ENCODE measurements at places on chromosomes 5 and 9. TPM values are rescaled to one million over a fixed set of nuclear protein-coding genes. Genes with fewer than 3 reads are reported as not detected.

- no peaks in the 10 kb centered on the region for H3K4me1 ChIP-seq
- H3K27me3 ChIP-seq, result no peaks in the 10 kb centered on the region
- no peak overlapping the region for H3K4me3 ChIP-seq
- H3K27ac ChIP-seq, result no peak overlapping the region
Observed at GRCh38 chr9:79006546-79006945, 565.2 kb upstream of the TLE4 start.

GRCh38 chr5:141597394-141597793 is 21.4 kb downstream of the DIAPH1 start:
- peaks cover 4% of the 10 kb centered on the region for H3K4me1 ChIP-seq
- no peaks in the 10 kb centered on the region for H3K27me3 ChIP-seq
- H3K36me3 ChIP-seq, result peaks cover 1% of the 10 kb centered on the region
- DNase-seq, result no peak
- no peak overlapping the region for H3K4me3 ChIP-seq

Gene NPM1
- total RNA-seq, result 1,453 TPM

DNA sequence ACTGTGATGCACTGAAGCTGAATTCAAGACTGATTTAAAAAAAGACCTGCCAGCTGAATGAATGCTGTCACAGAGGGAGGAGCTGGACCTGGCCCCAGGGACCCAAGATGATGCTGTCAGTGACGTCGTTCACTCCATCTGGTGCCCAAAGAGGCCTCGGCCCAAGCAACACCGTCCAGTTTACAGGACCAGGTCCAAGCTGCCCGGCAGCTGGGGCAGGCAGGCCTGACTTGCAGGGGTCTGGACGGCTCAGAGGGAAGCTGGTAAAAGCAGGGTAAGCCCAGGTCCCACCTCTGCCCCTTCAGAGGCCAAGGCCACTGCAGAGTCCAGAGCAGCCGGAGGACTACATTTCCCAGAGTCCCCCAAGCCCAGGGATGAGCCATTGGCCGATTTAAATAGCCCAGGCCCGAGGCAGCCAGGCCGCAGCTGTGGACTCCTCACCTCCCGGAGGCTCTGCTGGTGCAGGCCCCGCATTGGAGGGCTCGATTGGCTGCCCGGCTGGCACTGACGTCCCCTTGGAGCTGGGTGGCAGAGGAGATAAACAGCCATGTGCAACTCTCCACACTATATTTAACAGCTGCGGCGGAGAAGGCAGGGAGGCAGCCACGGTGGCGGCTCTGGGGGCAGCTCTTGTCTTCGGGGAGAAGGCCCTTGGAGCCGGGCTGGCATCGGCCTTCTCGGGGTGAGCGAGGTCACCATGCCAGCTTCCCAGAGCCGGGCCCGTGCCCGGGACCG is at the start of gene PLPP7:
TSS of gene PLPP7 (plus strand) at position 423 of the 735 bp plus-strand sequence. CDS start at position 698, 275 bp downstream.
- no peak within 1 kb of the TSS for H3K4me3 ChIP-seq
- H3K4me1 ChIP-seq, result peaks cover 1% of the 10 kb centered on the region
- peaks cover 3% of the 10 kb centered on the region for H3K27me3 ChIP-seq
- DNase-seq, result no peak
- H3K27ac ChIP-seq, result no peak within 1 kb of the TSS

DNA sequence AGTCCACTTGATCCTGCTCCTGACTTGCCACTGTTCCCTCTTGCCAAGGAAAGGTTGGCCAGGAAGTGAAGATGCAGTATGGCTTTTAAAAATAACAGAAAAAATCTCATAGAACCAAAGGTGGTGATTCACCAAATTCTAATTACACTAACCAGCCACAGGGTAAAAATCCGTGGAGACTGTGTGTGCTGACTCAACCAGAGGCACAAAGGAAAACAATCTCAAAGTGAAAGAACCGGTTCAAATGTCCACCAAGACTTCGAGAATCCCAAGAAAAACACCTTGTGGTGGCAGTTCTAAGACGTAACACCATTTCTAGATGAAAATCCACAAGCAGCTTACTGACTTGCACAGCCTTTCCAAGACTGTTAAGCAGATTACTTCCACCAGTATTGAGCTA is 279.1 kb downstream of the TLE1 start:
- H3K36me3 ChIP-seq, result peaks cover 3% of the 10 kb centered on the region
- H3K4me3 ChIP-seq, result no peak overlapping the region
- no peaks in the 10 kb centered on the region for H3K27me3 ChIP-seq
- DNase-seq, result no peak
- no peak overlapping the region for H3K27ac ChIP-seq

Gene ELL2
- total RNA-seq, result 124 TPM

- peaks cover 36% of the 10 kb centered on the region for H3K27me3 ChIP-seq
- H3K27ac ChIP-seq, result peak within 1 kb of the TSS; percentile 93
- H3K4me3 ChIP-seq, result peak within 1 kb of the TSS; percentile 82
- DNase-seq, result peak; percentile 30
- no peaks in the 10 kb centered on the region for H3K36me3 ChIP-seq
- peaks cover 17% of the 10 kb centered on the region for H3K4me1 ChIP-seq
Observed at GRCh38 chr5:107670932-107671741, at the start of gene EFNA5. TSS of gene EFNA5 (minus strand) at chr5:107670937.

Gene TSLP
- total RNA-seq, result not detected

Gene RNF208
- 24.0 TPM for total RNA-seq

- H3K36me3 ChIP-seq, result no peaks in the 10 kb centered on the region
- H3K27me3 ChIP-seq, result no peaks in the 10 kb centered on the region
- no peak overlapping the region for H3K27ac ChIP-seq
- no peak overlapping the region for H3K4me3 ChIP-seq
- H3K4me1 ChIP-seq, result no peaks in the 10 kb centered on the region
- no peak for DNase-seq
Observed at GRCh38 chr5:44774279-44774880, 34.4 kb upstream of the MRPS30 start.

- H3K27ac ChIP-seq, result no peak overlapping the region
- DNase-seq, result no peak
- H3K36me3 ChIP-seq, result no peaks in the 10 kb centered on the region
- no peak overlapping the region for H3K4me3 ChIP-seq
Observed at GRCh38 chr9:23741351-23741750, 84.7 kb downstream of the ELAVL2 start.

DNA sequence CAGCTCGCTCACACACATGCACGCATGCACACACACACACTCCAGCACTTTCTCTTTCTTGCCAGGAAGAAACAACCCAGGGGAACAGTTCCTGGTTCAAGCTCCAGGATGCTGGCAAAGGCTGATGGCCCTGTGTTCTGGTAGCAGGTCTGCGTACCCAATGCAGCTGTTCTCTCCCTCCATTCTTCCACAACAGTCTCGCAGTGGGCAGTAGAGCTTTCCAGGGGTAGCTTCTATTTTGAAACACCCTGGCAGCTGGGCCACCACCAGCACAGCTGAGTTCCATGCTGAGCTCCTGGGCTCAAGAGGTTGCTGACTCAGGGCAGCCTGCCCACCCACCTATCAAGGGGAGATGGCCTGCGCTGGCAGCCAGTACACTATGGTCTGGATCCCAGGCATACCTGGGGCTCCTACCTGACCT is 4.7 kb downstream of the VDAC1 start:
- H3K4me1 ChIP-seq, result peaks cover 36% of the 10 kb centered on the region
- H3K27ac ChIP-seq, result no peak overlapping the region
- peaks cover 3% of the 10 kb centered on the region for H3K36me3 ChIP-seq
- DNase-seq, result no peak

GRCh38 chr5:64100203-64100602 is 65.4 kb upstream of the RNF180 start:
- DNase-seq, result no peak
- H3K27ac ChIP-seq, result no peak overlapping the region
- H3K4me1 ChIP-seq, result no peaks in the 10 kb centered on the region

GRCh38 chr5:146607659-146608332 is 91.8 kb upstream of the GPR151 start:
- H3K27ac ChIP-seq, result no peak overlapping the region
- H3K36me3 ChIP-seq, result no peaks in the 10 kb centered on the region
- no peak overlapping the region for H3K4me3 ChIP-seq
- peaks cover 3% of the 10 kb centered on the region for H3K4me1 ChIP-seq

DNA sequence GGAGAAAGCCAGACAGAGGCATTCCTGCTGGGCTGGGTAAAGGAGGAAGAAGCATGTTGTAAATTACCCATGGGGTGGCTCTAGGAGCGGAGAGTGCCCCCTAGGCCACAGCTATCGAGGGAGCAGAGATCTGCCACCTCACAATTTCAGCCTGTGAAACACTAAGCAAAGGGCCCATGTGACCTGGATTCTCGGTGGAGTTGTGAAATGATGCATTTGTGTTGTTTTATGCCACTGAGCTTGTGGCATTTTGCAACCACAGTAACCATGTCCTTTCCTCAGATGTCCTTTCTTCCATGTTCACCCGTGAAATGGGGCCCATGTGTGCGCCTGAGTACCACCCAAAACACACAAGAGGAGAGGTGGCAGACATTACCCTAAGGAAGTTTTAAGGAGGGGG is 159.3 kb downstream of the SYK start:
- H3K27ac ChIP-seq, result no peak overlapping the region
- DNase-seq, result no peak
- H3K27me3 ChIP-seq, result peaks cover 11% of the 10 kb centered on the region
- no peaks in the 10 kb centered on the region for H3K4me1 ChIP-seq

Gene DPM2
- total RNA-seq, result 37.7 TPM

All from progenitor cell of endocrine pancreas (in vitro differentiated cells).